NCI-H345 (cell line): ENCODE measurements at places on chromosomes 13 and 19.

DNA sequence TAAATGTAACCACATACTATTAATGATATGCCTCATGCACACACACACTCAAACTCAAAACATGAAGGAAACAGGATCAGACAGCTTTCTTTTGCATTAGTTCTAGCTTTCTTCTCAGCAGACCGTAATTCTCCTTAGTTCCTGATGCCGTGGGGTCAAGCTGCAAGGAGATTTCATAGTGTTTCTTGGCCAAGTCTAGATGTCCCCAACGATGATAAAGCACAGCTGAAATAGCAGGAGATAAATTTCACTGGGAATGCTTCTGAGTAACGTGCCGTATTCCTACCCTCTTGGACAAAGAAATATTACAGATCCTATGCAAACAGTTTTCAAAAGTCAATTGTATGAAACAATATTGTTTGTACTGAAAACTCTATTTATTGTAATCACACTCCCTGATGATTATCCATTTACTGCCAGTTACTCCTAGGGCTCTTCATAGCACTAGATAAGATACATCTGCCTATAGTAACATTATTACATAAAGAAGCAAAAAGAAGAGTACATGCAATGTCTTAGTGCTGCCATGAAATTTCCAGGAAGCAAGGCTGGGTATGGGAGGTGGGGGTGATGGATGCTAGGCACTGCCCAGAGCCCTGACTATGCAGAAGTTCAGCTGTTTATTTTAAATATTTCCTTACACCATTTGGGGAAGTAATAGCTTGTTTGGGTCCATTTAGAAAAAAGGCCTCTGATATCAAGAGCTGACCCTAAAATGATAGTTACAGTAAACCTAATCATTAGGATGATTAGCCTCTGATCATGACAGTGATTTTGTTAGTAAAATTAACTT lies 16.5 kb upstream of the GGACT start:
- no peak for DNase-seq

DNA sequence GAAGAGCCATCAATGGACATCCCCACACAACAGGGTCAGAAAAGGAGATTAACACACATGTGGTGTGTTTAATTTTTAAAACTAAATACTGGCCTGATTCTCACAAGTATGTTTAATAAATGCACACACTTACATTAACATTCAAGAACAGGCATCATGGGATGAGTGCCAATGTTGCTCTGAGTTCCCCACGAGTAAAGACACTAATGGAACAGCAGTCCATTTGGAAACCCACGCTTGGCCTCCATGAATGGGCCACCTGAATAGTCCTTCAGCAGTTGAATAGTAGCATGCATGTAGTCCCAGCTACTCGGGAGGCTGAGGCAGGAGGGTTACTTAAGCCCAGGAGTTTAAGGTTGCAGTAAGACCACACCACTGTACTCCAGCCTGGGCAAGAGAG lies 195.2 kb upstream of the IPO5 start:
- DNase-seq = no peak

GRCh38 chr19:38700350-38700901 lies 43.8 kb downstream of the CAPN12 start:
- no peak for DNase-seq

- DNase-seq = no peak
These were observed 37.4 kb downstream of the CCL25 start for GRCh38 chr19:8089664-8090601.

DNA sequence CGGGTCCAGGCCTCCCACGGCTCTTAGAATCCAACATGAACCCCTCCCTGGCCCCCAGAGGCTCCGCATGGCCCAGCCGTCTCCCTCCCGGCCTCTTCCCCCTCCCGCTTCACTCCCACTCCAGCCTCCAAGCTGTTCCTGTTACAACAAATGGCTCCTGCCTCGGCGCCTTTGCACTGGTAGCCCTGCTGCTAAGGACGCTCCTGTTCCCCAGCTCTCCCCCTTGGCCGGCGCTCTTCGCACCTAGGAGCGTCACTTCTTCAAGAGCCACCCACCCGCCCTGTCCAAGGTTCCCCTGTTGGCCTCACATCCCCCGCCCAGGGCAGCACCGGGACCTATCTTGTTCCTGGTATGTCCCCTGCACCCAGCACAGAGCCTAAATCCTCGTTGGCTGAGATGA lies 9.4 kb downstream of the CCDC124 start:
- no peak for DNase-seq

- DNase-seq = no peak
These were observed 122.1 kb downstream of the CYSLTR2 start for GRCh38 chr13:48775804-48776203.

- no peak for DNase-seq
These were observed 52.4 kb downstream of the LATS2 start for GRCh38 chr13:21009036-21009435.

DNA sequence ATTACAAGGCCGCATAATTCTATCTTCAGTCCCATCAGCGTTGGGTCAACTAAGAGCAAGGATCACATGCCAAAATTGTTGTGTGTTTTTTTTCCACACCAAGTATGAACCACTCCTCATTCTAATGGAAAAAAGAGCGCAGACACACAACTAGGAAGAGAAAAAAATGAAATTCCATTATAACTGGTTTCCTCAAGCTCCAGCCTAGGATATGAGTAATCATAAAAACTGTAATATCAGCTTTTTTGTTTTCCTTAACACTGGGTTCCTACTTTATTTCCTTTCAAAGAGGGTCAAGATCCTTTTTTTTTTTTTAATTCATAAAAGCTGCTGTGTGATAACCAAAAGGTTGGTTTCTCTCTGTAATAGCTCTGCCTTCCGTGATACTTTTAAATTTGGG lies 19.4 kb downstream of the TSHZ3 start:
- no peak for DNase-seq
